ENCODE measurements at places on chromosomes 11 and 22.

GRCh38 chr11:29676993-29677392 lies 339.8 kb downstream of the KCNA4 start:
- no peaks in the 10 kb centered on the region for H3K36me3 ChIP-seq
- H3K27me3 ChIP-seq: no peaks in the 10 kb centered on the region
- no peak overlapping the region for H3K27ac ChIP-seq
- no peak overlapping the region for H3K4me3 ChIP-seq

GRCh38 chr22:46483353-46483752 lies 54.1 kb downstream of the CELSR1 start:
- H3K4me3 ChIP-seq: no peak overlapping the region
- peaks cover 10% of the 10 kb centered on the region for H3K4me1 ChIP-seq
- no peak overlapping the region for H3K27ac ChIP-seq
- DNase-seq: peak; percentile 24
- no peaks in the 10 kb centered on the region for H3K36me3 ChIP-seq
- no peaks in the 10 kb centered on the region for H3K27me3 ChIP-seq

GRCh38 chr11:71131861-71132260 lies 120.5 kb downstream of the SHANK2 start:
- H3K27me3 ChIP-seq: no peaks in the 10 kb centered on the region
- no peaks in the 10 kb centered on the region for H3K4me1 ChIP-seq

- no peak for DNase-seq
- H3K27me3 ChIP-seq: no peaks in the 10 kb centered on the region
- H3K27ac ChIP-seq: no peak overlapping the region
- no peaks in the 10 kb centered on the region for H3K4me1 ChIP-seq
- no peak overlapping the region for H3K4me3 ChIP-seq
Observed at GRCh38 chr22:43159484-43160178, 8.3 kb downstream of the TSPO start.

- no peak overlapping the region for H3K4me3 ChIP-seq
- 0 out of 2 replicates have a peak, but pooled peaks cover 4% of the 10 kb centered on the region for H3K4me1 ChIP-seq
- H3K27ac ChIP-seq: no peak overlapping the region
- no peaks in the 10 kb centered on the region for H3K36me3 ChIP-seq
Observed at GRCh38 chr11:107770551-107770951, 58.7 kb upstream of the SLN start.

DNA sequence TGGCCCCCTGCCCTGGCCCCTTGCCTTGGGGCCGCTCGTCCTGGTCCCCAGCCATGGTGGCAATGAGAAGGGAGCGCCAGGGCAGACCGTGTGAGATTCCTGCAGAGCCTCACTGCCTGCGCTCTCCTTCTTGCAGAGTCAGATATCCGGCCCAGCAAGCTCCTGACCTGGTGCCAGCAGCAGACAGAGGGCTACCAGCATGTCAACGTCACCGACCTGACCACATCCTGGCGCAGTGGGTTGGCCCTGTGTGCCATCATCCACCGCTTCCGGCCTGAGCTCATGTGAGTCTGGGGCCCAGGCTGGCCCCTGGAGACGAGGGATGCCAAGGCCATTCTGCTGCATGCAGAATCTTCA lies 114.1 kb downstream of the MICAL2 start:
- H3K4me3 ChIP-seq: no peak overlapping the region
- no peaks in the 10 kb centered on the region for H3K27me3 ChIP-seq
- no peaks in the 10 kb centered on the region for H3K36me3 ChIP-seq
- 0 out of 2 replicates have a peak overlapping the region, but pooled peaks have one; percentile 10 for H3K27ac ChIP-seq
- DNase-seq: peak; percentile 65

- no peak overlapping the region for H3K4me3 ChIP-seq
- no peak for DNase-seq
- no peaks in the 10 kb centered on the region for H3K36me3 ChIP-seq
Observed at GRCh38 chr11:122155765-122156527, 39.9 kb upstream of the BLID start.

DNA sequence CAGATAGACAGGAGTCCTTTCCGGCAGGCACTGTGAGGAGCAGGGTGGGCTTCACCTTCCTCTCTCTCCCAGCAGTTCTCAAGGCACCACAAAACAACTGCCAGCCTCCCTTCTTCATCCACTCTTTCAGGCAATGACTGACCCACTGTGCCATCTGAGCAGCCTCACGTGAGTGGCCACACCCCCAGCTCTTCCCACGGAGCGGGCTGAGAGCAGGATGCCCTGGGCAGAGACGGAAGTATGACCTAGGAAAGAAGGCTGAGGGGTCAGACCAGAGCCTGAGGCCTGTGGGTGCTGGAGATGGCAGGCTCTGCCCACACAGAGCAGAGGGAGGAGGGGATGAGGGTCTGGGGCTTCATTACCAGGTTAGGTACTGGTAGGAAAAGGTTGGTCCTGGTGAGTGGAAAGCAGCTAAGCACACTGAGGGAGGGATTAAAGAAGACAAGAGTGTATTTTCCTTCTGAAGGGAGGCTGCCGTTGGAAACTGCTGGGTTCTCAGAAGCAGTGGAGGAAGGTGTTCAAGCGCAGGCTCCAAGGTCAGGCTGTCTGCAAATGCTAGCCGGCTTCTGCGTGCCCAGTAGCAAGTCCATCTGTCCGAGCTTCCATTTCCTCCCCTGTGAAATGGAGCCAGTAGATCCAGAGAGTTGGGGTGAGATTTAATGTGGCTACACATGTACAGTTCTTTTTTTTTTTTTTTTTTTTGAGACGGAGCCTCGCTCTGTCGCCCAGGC lies 4.6 kb downstream of the NLRP6 start:
- H3K4me3 ChIP-seq: no peak overlapping the region
- no peaks in the 10 kb centered on the region for H3K4me1 ChIP-seq
- H3K27me3 ChIP-seq: peaks cover 15% of the 10 kb centered on the region
- H3K36me3 ChIP-seq: no peaks in the 10 kb centered on the region

GRCh38 chr11:60994541-60995080 lies 23.1 kb downstream of the CD6 start:
- H3K4me3 ChIP-seq: no peak overlapping the region
- no peaks in the 10 kb centered on the region for H3K27me3 ChIP-seq
- H3K4me1 ChIP-seq: peaks cover under 1% of the 10 kb centered on the region
- no peak for DNase-seq
- no peaks in the 10 kb centered on the region for H3K36me3 ChIP-seq

DNA sequence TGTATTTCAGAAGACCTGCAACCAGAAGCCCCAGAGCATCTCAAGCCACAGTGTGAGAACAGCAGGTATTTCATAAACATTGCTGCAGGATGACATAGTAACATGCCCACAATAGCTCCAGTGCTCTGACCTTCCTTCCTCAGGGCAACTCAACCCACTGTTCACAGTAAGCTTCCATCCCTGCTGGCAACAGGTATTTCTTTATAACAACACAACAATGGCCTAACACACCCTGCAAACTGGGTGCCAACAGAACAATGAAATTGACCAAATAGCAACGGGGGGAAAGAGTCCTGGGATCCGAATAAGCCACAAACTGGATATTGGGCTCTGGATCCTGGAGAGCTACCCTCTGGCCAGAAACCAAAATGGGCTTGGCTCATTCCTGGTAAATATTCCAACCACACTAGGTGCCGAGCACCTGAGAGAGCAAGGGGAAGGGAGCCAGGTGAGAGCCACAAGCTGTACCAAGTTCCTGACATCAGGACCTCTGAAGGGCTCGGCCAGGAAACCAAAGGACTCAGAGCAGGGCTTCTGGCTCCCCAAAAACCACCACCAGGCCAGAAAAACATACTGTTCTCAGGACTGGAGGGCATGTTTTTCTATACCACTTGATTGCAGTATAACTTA lies 99.5 kb downstream of the MICAL3 start:
- H3K27ac ChIP-seq: no peak overlapping the region
- peaks cover 11% of the 10 kb centered on the region for H3K4me1 ChIP-seq
- no peak overlapping the region for H3K4me3 ChIP-seq

- no peak for DNase-seq
- H3K27ac ChIP-seq: no peak overlapping the region
- H3K4me3 ChIP-seq: no peak overlapping the region
- H3K36me3 ChIP-seq: no peaks in the 10 kb centered on the region
- H3K4me1 ChIP-seq: no peaks in the 10 kb centered on the region
Observed at GRCh38 chr11:72624496-72625201, 49.6 kb downstream of the PDE2A start.

- H3K27ac ChIP-seq: peak overlapping the region; percentile 13
- no peaks in the 10 kb centered on the region for H3K27me3 ChIP-seq
- H3K4me1 ChIP-seq: peaks cover 46% of the 10 kb centered on the region
Observed at GRCh38 chr11:116931206-116931953, 94.0 kb upstream of the APOA1 start.

- peaks cover 4% of the 10 kb centered on the region for H3K27me3 ChIP-seq
- no peaks in the 10 kb centered on the region for H3K4me1 ChIP-seq
- H3K36me3 ChIP-seq: no peaks in the 10 kb centered on the region
- H3K27ac ChIP-seq: no peak overlapping the region
- no peak overlapping the region for H3K4me3 ChIP-seq
- DNase-seq: no peak
Observed at GRCh38 chr11:116421529-116422185, 351.1 kb downstream of the BUD13 start.

DNA sequence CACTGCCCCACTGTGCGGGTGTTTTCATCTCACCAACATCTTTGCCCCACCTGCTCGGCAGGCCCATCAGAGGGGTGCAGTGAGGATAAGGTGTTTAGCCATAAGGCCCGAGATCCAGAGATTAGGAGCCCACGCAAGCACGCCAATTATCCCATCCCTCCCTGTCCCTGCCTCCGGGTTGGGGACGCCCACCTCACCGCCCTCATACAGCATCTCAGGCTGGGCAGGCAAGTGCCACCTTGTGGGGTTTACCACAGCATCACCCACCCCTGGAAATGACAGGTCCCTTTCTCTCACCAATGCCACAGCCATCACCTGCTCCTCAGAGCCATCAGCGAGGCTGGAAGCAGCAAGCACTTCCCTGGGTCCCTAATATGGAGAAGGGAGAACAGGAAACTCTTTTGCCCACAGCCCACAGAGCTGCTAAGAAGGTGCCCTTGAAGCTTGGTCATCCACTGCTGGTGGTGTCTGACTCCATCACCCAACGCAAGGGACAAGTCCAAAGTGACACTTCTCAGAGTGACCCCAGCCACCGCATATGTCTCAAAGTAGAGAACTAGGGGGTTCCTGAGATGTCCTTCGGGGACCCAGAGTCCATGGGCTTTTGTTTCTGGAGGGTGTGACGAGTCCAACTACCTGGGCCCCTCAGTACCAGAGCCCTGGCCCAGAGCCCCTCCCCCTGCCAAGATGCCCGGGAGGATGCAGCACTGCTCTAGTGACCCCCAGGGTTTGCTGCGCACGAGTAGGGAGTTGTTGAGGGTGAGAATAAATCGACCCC lies 15.8 kb downstream of the VPS37C start:
- no peak overlapping the region for H3K4me3 ChIP-seq
- H3K4me1 ChIP-seq: peaks cover 2% of the 10 kb centered on the region
- H3K27ac ChIP-seq: no peak overlapping the region
- no peaks in the 10 kb centered on the region for H3K36me3 ChIP-seq
- DNase-seq: no peak
- no peaks in the 10 kb centered on the region for H3K27me3 ChIP-seq

- no peak for DNase-seq
- H3K27me3 ChIP-seq: no peaks in the 10 kb centered on the region
- no peaks in the 10 kb centered on the region for H3K36me3 ChIP-seq
- no peak overlapping the region for H3K27ac ChIP-seq
- H3K4me1 ChIP-seq: no peaks in the 10 kb centered on the region
Observed at GRCh38 chr11:87351676-87352075, 313.9 kb downstream of the TMEM135 start.

GRCh38 chr11:73206801-73207200 lies 11.3 kb upstream of the P2RY2 start:
- H3K4me1 ChIP-seq: no peaks in the 10 kb centered on the region
- DNase-seq: no peak
- no peaks in the 10 kb centered on the region for H3K27me3 ChIP-seq

GRCh38 chr11:120545813-120546212 lies 34.3 kb downstream of the GRIK4 start:
- no peak for DNase-seq
- no peak overlapping the region for H3K4me3 ChIP-seq
- H3K27me3 ChIP-seq: no peaks in the 10 kb centered on the region
- H3K36me3 ChIP-seq: no peaks in the 10 kb centered on the region

- DNase-seq: no peak
- no peaks in the 10 kb centered on the region for H3K27me3 ChIP-seq
- no peaks in the 10 kb centered on the region for H3K36me3 ChIP-seq
- no peak overlapping the region for H3K27ac ChIP-seq
- H3K4me1 ChIP-seq: no peaks in the 10 kb centered on the region
- no peak overlapping the region for H3K4me3 ChIP-seq
Observed at GRCh38 chr11:16225623-16226022, 130.7 kb downstream of the SOX6 start.

DNA sequence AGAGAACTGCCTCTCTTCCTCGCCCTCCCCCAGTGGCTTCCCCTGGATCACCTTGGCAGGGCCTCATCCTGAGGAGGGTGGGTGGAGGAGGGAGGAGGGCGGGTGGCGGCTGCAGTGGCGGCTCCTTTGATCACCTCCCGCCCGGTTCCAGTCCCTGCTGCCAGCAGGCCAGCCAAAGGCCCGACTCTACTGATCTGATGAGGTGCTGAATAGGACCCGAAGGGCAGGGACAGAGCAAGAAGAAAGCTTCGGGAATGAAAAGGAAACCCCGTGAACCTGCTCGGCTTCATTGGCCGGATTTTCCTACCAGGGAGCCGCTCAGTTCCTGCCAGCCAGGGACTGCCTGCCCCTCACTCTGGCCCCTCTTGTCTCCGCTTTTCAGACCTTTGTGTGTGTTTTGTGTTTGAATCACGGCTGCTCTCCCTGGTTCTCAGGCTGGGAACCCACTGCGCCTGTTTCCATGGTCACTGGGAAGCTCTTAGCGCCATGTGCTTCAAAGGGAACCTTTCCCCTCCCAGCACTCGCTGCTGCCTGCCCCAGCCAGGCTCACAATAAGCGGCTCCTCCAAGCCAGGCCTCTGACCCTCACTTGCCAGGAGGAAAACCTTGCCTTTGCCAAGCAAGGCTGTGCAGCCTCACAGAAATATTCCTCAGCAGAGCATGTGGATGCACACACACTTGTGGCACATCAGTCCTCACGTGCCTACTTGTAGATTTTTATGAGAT lies 56.8 kb downstream of the C22orf31 start:
- H3K4me3 ChIP-seq: no peak overlapping the region
- DNase-seq: no peak
- H3K27ac ChIP-seq: no peak overlapping the region
- no peaks in the 10 kb centered on the region for H3K4me1 ChIP-seq
- no peaks in the 10 kb centered on the region for H3K27me3 ChIP-seq

DNA sequence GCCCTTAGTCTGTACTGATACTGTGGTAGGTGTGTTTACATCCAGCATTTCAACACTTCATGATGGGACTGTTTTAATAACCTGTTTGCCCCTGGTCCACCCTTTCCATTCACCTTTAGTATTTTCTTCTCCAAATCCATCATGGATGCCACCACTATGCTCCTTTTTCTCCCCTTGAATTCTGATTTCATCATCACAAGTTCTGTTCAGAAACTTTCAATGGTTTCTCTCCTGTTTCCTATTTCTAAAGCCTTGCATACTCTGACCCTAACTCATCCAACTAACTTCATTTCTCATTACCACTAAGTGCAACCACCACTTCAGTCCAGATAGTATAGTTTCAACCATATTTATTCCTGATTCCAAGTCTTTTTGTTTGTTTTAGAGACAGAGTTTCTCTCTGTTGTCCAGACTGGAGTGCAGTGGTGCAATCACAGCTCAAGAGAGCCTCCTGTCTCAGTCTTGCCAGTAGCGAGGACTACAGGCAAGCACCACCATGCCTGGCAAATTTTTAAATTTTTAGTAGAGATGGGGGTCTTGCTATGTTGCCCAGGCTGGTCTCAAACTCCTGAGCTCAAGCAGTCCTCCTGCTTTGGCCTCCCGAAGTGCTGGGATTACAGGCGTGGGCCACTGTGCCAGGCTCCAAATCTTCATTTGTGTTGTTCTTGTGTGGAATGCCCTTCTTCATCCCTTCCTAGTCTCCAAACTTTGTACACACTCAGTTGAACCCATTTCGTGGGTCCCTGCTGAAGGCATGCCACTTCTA lies 1.2 kb upstream of the LIN7C start:
- peak overlapping the region; percentile 95 for H3K4me3 ChIP-seq
- no peak for DNase-seq
- no peaks in the 10 kb centered on the region for H3K36me3 ChIP-seq
- no peaks in the 10 kb centered on the region for H3K27me3 ChIP-seq
- peaks cover 4% of the 10 kb centered on the region for H3K4me1 ChIP-seq
- no peak overlapping the region for H3K27ac ChIP-seq

Measured in GM12878 (cell line).